NCI-H69 (cell line): ENCODE measurements at places on chromosomes 1 and 21.
A peak's percentile ranks its signal among the peaks of the same experiment; 100 is the strongest.

DNA sequence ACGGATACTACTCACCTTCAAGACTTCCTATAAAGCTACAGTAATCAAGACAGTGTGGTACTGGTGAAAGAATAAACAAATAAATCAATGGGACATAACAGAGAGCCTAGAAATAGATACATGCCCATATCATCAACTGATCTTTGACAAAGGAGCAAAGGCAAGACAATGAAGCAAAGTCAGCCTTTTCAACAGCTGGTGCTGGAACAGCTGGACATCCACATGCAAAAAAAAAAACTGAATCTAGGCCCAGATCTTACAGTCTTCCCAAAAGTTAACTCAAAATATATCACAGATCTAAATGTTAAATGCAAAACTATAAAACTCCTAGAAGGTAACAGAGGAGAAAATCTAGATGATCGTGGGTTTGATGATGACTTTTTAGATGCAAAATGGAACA, 170.3 kb downstream of the MIS18A start:
- DNase-seq = no peak

DNA sequence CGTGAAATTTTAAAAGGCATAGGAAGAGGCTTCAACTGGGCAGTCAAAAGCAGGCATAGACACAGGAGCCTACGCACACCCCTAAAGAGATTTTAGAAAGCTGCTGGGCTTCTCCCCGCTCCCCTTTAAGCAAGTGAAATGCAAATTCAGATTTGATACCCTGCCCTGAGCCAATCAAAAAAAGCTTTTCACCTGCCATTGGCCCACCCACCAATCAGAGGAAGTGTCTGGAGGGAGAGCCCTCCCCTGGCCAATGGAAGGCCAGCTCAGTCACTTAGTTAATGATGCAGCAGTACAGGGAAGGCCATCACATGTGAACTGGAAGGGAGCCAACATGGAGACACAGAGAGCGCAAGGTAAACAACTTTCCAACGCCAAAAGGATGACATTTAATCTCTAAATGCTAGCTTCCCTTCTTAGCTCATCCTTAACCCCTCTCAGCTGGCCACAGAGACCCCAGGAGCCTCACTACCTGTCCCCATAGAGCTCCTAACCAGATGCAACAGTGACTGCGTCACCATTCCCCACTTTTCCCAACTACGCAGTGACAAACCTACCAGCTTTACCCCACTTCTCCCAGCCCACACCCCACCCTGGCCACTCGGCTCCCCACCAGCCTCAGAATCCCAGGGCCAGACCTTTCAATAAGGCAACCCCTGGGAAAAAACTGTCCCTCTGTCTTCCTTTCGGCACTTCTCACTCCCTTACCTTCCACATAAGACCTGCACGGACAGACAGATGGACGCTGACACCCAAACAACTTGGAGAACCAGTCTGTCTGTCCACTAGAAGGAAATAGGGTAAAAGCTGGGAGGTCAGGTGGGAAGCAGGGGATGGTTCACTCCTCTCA, 71.0 kb downstream of the CD46 start:
- DNase-seq = peak; percentile 57

GRCh38 chr1:245879091-245879490, 628.0 kb downstream of the SMYD3 start:
- no peak for DNase-seq

DNA sequence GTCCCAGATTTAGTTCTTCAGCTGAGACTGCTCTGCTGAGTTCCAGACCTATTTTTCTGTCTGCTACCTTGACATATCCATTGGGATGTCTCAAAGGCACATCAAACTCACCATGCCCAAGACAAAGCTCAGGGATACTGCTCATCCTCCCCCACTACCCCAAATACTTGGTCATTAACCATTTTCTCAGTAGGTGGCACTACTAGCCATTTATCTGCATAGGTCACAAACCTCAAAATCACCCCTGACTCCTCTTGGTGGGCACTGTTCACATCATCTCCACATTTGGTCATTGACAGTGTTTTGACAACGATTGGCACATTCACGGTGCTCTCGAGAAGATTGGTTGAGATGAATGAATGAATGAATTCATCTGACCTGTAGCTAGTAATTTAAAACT, 32.1 kb downstream of the CACNA1S start:
- DNase-seq = no peak

DNA sequence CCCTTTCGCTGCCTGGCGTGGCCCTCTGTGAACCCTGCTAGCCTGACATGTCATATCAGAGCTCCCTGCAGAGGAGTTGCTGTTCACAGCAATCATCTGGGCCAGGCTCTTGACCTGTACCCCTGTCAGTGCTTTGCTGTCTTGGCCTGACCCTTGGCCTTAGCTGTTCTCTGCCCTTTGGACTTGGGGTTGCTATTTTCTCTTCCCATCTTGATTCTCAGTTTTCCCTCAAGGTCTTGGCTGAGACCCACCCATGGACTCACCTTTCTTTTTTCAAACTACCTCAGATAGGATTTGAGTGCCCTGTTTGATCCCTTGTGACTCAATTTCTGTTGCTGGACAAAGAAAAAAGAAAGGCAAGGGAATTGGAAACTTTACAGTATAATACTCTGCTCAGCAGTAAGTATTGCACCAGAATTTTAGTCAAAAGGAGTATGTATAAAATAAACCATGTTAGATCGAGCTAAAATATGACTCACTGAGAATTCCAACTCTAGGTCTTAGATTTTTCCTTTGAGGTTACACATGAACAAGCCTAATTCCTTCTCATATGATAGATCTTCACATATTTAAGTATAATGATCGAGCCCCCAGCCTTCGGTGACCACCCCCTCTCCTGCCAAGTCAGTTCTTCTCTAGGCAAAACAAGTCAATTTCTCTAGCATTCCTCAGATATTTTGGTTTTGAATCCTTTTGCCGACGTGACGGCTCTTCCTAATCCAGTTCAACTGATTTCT, 110.5 kb downstream of the NGF start:
- DNase-seq = no peak

DNA sequence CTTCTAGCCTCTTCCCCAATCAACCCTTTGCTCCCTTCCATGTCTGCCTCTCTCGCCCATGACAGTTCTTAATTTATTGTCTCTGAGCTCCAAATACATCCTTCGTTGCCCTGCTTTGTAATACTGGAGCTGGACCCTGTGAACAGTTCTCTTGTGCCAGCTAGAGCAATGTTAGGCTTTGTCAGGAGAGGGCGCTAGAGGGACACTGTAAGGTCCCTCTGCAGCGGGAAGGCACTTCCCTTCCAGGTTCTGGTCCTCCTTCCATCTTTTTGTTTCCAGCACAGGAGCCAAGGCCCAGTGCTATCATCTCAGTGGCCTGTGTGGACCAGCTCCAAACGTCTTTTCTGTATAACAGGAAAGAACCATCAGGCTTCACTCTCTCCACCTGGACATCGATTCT, 95.9 kb downstream of the PTPRU start:
- peak; percentile 75 for DNase-seq

- DNase-seq = peak; percentile 5
Observed at GRCh38 chr1:38512024-38512767, 347.4 kb downstream of the RRAGC start.

DNA sequence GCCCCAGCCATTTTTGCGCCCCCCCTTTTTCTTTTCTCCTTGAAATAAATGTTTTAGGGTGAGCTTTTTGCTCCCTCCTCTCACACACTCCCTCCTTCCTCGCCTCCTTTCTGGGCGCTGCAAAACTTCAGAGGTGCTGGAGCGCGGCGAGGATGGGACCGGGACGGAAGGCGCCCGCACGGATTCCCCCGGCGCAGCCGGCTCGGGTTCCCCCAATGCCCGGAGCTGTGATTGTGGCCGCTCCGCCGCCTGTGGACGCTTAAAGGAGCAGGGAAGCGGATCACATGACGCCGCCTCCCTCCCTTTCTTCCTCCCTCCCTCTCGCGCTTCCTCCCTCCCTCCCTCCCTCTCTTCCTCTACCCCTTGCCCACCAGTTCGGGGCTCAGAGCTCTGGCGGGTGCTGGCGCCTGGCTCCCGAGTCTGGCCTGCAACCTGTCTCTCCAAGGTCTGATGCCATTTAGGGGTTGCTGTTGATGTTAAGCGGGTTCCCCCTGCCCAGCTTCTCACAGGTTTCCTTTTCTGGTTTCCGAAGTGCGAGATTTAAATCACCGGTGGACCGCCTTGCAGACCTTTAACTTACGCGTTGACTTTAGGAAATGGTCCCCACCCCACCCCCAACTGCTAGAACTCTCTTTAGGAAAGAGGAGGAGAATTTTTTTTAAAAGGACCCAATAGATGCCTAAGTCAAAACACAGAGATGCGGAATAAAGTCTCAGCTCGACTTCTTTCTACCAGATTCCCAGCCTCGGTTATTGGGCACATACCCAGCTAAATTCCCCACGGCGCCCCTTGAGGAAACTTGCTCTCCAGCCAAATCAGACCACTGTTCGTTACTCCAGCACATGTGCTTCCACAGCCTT, at the start of gene WLS:
Gene WLS (minus strand): TSS at position 235 of the 860 bp plus-strand sequence. CDS start 224 bp downstream, at position 11.
- DNase-seq = peak; percentile 77

- DNase-seq = no peak
Observed at GRCh38 chr1:36352910-36353878, 29.7 kb upstream of the EVA1B start.

DNA sequence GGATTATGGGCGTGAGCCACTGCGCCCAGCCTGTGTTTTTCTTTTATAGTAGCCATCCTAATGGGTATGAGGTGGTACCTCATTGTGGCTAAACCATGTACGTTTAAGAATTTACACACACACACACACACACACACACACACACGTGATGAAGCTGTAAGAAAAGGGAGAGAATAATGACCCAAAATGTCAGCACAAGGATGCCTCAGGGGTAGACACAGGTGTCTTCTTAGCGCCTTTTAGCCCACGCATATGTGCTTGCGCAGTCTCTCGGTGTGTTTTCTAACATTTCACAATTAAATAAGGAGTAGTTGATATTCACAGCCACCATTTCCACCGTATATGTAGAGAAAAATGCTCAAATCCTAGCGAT, 782 bp upstream of the PFKL start:
- peak; percentile 66 for DNase-seq

DNA sequence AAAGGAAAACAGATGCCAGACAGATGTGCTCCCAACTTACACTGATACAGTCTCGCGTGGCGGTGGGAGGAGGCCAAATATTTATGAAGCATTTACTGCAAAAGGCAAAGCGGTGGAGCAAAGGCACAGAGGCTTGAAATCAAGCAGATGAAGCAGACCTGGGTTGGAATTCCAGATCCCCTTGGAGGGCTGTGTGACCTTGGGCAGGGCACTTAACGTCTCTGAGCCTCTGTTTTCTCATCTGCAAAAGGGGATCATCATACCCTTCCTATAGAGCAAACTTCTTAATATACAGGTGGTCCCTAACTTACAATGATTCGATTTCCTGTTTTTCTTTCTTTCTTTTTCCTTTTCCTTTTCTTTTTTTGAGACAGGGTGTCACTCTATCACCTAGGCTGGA, 54.1 kb downstream of the IGSF21 start:
- no peak for DNase-seq

DNA sequence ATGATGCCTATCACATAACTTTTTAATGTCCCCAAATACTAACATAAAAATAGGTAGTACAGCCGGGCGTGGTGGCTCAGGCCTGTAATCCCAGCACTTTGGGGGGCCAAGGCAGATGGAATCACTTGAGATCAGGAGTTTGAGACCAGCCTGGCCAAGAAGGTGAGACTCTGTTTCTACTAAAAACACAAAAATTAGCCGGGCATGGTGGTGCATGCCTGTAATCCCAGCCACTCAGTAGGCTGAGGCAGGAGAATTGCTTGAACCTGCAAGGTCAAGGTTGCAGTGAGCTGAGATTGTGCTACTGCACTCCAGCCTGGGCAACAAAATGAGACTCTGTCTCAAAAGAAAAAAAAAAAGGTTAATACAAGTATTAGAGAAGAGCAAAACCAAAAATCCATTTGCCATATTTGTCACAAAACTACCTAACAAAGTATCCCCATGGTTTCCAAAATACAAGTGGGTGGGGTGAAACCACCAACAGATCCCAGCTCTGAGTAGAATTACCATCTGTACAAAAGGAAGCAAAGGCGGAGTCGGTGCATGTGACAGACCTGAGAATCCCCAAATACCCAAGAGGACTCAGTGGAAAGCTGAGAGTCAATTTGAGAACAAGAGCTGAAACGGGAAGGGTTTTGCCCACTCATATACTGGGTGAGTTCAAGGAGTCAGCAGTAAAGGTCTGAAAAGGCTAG, 113.2 kb downstream of the TOMM20 start:
- DNase-seq = no peak

- DNase-seq = peak; percentile 29
Observed at GRCh38 chr21:39097981-39098380, 85.3 kb downstream of the PSMG1 start.

GRCh38 chr1:53122201-53122885, 20.1 kb downstream of the SLC1A7 start:
- peak; percentile 28 for DNase-seq

GRCh38 chr1:107198561-107198960, 57.7 kb downstream of the NTNG1 start:
- peak; percentile 84 for DNase-seq

- DNase-seq = peak; percentile 26
Observed at GRCh38 chr1:36835696-36836095, 198.6 kb downstream of the GRIK3 start.

- DNase-seq = no peak
Observed at GRCh38 chr1:230860617-230861384, 7.5 kb downstream of the C1orf198 start.

- no peak for DNase-seq
Observed at GRCh38 chr1:94056171-94056570, 64.8 kb downstream of the ABCA4 start.

DNA sequence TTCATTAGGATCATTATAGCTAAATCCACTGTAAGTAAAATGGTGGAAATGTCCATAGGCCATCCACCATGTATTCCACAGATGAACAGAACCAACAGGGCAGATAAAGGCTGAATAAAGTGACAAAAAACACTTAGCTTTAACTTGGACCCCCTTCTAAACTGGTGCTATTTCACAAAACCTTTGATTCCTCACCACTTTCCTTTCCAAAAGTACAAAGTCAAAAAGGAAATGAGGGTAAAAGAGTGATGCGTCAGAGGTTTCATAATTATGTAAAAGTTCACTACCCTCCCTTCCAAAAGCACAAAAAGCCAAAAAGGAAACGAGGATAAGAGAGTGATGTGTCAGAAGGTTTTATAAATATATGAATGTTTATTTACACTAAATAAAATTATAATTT, 172.2 kb downstream of the TBX15 start:
- DNase-seq = no peak

- no peak for DNase-seq
Observed at GRCh38 chr1:173852105-173852504, 15.7 kb downstream of the GAS5 start.

DNA sequence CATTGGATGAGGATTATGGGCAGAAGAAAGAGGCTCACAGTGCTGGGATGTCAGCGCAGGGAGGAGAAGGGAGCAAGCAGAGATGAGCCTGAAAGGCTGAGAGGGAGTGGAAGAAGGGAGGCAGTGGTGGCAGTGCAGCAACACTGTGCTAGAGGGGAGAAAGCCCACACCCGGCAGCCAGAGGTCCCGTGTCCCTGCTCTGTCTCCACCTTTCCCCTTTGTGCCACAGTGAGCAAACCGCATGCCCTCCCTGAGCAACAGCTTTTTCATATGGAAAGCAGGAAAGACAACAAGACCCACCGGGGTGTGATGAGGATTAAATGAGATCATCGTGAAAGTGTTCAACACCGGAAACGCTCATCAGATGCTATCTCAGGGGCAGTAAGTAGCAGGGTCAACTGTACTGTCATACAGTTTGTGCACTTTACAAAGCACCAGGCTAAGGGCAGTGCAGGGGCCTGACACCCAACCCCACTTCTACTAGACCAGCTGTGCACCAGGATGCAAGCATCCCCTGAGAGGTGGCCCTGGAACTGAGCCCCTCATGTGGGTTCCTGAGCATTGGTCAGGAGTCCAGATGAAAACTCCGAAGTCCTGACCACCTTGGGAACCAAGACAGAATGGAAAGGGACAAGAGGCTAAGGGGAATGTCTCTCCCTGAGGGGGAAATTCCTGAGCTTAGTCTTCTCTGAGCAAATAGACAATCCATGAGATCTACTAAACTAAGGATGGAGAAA, 9.1 kb downstream of the NHLH1 start:
- peak; percentile 73 for DNase-seq
